ENCODE measurements at places on chromosomes 16 and 17. TPM values are rescaled to one million over a fixed set of nuclear protein-coding genes. Genes with fewer than 3 reads are reported as not detected.

GRCh38 chr17:30346221-30346795, 12.5 kb upstream of the TMIGD1 start:
- no peak for DNase-seq

GRCh38 chr17:61394630-61395408, 4.8 kb upstream of the TBX2 start:
- no peak for DNase-seq

Gene SLC16A6
- total RNA-seq: 0.85 TPM

Gene CCL23
- 8.7 TPM for total RNA-seq

DNA sequence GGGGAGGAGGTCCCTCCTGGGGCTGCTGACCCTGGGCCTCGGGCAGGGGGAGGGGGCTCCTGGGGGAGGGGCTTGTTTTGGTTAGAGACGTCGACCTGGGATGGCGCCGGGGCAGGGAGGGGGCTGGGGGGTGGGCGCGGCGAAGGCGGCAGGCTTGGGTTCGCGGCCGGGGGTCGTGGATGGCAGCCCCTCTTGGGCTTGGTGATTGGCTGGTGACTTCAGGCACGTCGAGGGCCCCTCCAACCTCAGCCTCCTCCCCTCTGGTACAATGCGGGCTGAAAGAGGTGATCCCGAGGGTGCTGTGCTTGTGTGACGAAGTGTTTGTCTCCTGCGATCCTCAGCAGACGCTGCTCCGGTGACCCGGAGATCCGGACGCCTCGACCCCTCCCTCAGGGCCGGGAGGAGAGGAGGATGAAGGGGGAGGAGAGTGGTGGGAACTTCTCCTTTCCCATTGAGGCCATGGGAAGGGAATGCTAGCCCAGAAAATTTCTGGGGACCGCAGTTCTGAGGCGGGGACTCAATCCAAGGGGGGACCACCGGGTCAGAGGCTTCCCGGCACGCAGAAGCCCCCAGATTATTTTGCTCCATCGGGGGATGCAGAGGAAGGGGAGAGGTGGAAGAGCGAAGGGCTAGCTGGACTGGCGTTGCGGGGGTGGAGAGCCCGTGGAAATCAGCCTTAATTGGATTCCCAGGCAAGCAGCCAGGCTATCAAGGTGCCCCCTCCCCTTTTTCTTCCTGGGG, 43.9 kb downstream of the RAI1 start:
- no peak for DNase-seq

Gene CBX2
- total RNA-seq: 17.0 TPM

- no peak for DNase-seq
Measured at GRCh38 chr16:58462997-58463941, 36.7 kb upstream of the NDRG4 start.

- no peak for DNase-seq
Measured at GRCh38 chr16:9148374-9149015, 57.1 kb downstream of the HAPSTR1 start.

DNA sequence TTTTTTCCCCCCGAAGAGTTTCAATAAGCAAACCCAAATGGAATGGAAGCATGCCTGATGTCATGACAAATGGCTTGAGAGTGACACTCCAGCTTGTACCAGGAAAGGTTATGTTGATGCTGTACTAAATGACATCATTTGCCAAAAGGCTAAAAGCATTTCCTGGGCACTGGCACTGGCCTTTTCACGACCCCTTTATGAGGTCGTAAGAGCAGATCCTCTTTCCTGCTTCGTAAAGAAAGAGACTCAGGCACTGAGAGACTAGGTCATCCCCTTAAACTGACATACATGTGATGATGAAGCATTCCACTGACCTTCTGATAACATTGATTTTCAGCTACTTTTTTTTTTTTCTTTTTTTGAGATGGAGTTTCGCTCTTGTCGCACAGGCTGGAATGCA, 30.5 kb downstream of the CEP295NL start:
- no peak for DNase-seq

Gene SSH2
- total RNA-seq: 10.1 TPM

DNA sequence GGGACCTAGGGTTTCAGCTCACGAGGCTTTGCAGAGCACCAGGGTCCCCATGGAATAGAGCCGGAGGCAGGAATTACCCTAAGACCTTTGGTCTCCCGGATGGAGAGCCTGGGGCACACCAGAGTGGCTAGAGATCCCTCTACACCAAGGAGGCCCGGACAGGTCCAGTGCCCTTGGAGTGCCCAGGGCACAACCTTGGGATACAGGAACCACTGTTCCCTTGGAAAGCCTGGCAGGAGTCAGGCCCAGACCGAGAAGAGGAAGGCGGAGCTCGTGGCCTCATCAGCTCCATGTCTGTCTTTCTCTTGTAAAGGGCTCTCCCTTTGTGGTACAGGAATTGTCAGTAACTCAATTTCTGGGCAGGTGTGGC, 3.8 kb upstream of the DBNDD1 start:
- no peak for DNase-seq

Gene GUCY2D
- 1.8 TPM for total RNA-seq

Gene EPN2
- total RNA-seq: 67.7 TPM

Gene NPW
- total RNA-seq: 1.8 TPM

Gene TP53TG3C
- total RNA-seq: 2.3 TPM

- DNase-seq: no peak
Measured at GRCh38 chr17:50375858-50376538, 3.0 kb downstream of the EME1 start.

GRCh38 chr17:39161962-39162361, 4.0 kb downstream of the ARL5C start:
- no peak for DNase-seq

- DNase-seq: peak; percentile 95
Measured at GRCh38 chr17:81254955-81255717, 16.0 kb downstream of the NDUFAF8 start.

Gene ITGA2B
- total RNA-seq: 0.27 TPM

DNA sequence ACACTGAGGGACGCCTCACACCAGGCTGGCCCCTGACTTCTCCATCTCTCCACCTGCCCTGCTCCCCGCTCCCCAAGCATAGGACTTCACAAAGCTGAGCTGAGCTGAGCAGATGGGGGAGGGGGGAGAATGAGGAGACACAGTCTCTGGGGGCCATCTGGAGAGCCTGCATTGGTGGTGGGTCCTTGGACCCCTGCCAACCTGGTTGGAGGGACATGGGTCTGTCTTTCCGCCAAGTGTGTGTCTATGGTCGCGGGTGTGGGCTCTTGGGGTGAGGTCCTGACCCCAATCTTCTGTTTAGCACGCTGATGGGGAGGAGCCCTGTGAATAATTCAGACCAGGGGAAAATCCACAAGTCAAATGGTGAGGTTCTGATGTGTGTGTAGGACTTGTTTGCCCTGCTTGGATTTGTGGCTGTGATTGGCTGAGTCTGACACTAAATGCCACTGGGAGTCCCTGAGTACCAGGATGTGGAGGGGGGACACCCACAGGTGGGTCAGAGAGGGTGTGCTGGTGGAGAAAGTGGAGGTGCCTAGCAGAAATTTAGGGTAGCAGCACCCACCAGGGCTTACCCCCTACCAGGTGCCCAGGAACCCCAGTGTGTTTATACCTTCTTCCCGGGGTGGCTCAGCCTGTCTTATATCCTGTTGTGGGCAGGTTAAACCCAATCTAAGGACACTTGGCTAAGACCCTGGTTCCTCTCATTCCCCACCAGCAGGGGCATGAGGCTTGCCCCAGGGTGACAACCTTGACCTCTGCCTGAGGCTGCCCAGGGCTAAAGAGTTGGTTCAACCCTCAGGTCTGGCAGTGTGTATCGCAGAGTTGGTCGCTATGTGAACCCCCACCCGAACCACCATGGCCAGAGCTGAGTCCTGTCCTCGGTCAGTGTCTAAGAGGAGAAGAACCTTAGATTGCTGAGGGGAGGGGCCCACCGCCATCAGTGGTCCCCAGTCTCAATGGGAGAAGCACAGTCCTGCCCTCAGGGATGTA, 2.1 kb downstream of the FMNL1 start:
- DNase-seq: no peak

Gene IRF8
- 1.8 TPM for total RNA-seq

- DNase-seq: peak; percentile 67
Measured at GRCh38 chr17:8117980-8118768, at the start of gene ALOXE3. Gene ALOXE3 (minus strand): TSS chr17:8118514. CDS start chr17:8117990, 524 bp downstream.

DNA sequence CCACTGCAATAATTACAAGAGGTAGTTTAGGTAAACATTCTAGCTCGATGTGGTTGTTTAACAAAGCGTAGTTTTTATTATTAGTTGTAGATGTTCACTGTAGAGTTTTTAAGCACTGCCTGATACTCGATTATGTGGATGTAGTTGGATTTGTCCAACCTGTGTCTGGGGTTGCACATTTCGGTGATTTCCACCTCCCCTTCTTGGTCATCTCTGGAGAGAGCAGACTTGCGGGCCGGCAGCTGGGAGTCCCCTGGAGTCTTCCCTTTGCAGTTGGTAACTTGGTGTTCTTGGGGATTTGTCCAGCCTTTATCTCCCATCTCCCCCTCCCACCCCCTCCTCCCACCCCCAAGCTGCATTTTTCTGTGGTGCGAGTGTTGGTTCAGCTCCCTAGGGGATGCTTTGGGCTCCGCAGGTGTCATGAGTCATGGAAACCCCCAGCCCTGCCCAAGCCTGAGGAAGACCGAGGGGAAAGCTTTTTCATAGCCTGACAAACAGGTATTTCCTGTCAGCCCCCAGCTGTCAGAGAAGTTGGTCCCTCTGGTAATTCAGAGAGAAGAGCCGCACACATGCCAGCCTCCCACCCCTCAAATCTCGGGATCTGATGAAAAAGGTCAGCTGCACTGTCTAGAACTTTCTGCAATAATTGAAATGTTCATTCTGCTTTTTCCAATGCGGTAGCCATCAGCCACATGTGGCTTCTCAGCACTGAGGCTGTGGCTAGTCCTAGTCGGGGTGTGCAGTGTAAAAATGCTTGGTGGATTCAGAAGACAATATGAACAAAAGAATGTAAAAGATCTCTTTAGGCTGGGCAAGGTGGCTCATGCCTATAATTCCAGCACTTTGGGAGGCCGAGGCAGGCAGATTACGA, 50.3 kb downstream of the KSR1 start:
- DNase-seq: no peak

Gene PPY
- total RNA-seq: not detected

DNA sequence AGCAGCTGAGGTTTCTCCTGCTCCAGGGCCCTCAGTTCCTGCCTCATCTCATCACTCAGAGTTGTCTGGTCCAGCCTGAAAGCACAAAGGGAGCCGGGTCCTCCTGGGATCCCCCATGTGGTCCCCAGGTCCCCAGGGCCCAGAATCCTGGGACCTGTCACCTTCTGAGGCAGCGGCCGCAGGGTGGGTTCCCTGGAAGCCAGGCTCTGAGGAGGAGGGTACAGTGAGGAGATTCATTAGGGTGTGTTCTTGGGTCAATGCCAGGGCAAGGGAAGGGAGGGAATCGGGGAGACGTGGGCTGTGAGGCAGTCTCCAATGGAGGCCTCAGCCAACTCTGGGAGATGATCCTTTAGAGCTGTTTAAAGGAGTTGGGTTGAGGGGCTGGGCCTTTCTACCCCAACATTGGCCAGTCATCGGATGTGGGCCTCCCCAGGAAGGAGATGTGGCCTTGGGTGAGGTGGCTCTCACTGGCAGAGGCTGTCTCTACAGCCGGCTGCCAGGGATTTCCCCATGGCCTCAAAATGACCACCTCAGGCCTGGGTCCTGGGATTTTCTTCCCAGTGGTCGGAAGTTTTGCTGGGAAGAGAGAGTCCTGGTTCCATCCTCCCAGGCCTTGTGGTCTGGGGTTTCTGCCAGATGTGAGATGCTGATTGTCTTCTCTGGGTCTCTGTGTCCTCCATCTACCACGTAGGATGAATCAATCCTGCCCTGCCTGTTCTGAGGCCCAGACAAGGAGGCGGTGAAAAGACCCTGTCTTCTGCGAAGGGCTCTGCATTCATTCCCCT, 47.3 kb downstream of the NLRP1 start:
- DNase-seq: no peak

GRCh38 chr17:55427587-55427882, 5.9 kb upstream of the MMD start:
- no peak for DNase-seq

DNA sequence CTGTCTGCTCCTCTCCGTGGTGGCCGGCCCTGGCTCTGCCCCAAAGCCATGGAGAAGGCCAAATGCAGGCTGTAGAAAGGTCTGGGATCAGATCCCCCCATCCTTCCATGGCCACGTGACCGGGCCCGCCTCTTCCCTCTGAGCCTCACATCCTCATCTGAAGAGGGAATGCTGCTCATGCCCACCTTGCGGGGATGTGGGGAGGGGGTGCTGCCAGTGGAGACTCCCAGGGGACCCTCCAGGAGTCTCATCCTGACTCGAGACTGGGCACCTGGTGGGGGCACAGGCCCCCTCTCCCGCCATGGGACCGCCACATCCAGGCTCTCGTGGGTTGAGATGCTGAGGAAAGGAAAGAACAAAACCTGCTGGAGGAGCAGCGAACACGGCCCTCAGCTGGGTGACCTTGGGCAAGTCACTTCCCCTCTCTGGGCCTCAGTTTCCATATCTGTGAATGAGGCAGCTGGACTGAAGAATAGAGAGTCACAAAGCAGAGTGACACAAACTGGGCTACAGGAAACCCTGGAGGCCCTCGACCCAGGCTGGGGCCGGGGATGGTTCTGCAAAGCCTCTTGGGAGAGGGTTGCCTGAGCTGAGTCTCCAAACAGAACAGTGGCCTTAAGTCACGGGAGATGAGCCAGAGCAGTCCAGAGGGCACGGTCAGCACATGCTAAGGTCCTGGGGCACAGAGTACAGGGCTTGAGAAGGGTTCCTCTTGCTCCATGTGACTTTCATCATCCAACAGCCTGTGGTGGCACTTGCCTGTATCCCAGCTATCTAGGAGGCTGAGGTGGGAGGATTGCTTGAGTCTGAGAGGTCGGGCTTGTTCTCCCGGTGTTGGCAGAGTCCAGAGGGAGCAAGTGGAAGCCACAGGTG, 30.1 kb downstream of the SOCS1 start:
- DNase-seq: no peak

- DNase-seq: peak; percentile 11
Measured at GRCh38 chr16:13883276-13883675, 36.7 kb upstream of the ERCC4 start.

- DNase-seq: no peak
Measured at GRCh38 chr16:52364500-52364899, 182.4 kb downstream of the TOX3 start.

DNA sequence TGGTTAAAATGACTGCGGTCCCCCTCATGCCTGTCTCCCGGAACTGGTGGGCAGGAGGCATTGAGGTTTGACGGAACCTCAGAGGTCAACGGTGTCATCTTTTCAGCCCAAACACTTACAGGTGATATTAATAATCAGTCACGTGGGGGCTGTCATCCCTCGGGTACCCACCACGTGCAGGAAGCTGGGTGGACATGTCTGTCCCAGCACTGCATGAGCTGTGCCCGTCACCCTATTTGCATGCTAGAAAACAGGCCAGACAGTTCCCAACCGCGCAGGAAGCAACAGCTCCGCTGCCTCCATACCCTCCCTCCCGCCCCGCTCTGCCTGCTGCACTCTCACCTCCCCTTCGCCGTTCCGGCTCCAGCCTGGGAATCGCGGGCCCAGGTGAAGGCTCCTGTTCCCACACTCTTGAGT, 1.4 kb downstream of the SYNGR3 start:
- DNase-seq: no peak
